ENCODE measurements at places on chromosomes 7 and 10.

DNA sequence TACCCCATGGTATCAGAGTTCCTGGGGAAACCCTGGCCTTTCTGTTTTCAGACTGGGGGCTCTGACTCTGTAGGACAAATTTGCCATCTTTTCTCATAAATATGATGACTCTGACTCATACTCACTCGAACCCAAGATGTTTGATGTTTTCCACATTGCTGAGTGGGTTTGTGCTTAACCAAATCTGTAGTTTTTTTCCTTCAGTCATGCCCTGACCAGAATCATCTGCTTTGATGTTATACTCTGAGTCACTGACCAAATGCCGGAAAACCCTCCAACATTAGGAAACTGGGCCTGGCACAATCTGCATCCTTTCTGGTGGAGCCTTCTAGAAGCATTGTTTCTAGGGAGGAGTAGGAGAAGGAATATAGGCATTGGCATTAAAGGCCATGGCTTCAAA lies 118.7 kb downstream of the C10orf105 start:
- no peak for DNase-seq

- no peak for DNase-seq
These were observed 123.9 kb upstream of the FAM171A1 start for GRCh38 chr10:15494850-15495506.

- DNase-seq, result no peak
These were observed 19.3 kb upstream of the ING3 start for GRCh38 chr7:120931243-120931642.

DNA sequence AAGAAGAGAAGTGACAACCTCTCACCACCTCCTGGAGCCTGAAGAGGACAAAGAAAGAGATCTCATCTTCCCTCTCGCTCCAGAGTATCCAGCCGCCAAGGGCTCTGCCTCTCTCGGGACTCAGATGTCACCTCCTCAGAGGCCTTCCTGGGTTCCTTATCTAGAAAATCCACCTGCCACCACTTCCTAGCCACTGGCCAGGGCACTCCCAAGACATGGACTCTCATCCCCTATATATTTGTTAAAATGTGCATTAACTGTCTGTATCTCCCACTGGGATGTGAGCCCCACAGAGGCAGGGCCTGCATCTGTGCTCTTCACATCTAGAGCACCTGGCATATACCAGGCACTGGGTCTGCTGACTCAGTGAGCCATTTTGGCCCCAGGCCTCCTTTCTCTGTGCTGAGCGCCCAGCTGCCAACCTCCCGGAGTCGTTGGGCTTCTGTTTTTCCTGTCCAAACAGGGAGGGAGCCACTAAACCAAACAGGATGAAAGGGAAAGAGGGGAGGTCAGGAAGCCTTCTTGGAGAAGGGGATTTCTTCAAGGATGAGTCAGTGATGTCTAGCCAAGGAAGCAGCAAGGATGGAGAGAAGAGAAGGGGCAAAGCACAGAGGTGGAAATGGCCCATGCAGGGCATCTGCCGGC lies 58.9 kb downstream of the KCNMA1 start:
- DNase-seq, result no peak

Data from NCI-H774 (cell line).